ENCODE measurements at places on chromosomes 11 and 22.

DNA sequence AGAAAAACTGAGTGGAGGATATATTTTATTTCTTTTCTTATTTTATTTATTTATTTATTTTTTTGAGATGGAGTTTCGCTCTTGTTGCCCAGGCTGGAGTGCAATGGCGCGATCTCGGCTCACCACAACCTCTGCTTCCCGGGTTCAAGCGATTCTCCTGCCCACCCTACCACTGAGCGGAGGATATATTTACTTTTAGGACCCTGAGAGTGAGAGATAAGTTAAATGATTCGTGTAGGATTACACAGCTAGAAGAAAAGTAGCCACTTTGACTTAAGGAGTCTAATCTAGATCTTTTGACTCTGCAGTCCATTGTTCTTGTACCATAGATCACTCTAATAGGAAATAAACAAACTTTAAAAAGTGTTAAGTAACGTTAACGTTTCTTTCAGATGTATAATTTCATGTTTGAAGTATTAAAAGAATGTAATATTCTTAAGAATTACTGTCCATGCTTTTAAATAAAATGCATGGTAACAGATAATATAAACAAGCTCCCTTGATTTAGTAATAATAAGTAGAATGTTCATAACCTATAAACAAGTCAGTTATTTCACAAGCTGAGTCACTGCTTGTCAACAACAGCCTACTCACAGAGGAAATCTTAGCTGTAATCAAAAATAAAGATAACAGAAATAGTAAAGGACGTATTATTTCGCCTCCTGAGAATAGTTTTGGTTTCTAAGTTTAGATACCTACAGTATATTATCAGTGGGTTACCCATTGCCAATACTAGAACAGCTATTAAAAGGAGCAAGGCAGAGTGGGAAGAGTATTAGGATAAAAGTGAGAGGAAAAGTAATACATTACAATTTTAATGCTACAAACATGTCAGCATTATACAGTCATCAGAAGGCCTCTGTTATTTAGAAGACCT is 18.6 kb downstream of the USP47 start:
- DNase-seq: no peak

DNA sequence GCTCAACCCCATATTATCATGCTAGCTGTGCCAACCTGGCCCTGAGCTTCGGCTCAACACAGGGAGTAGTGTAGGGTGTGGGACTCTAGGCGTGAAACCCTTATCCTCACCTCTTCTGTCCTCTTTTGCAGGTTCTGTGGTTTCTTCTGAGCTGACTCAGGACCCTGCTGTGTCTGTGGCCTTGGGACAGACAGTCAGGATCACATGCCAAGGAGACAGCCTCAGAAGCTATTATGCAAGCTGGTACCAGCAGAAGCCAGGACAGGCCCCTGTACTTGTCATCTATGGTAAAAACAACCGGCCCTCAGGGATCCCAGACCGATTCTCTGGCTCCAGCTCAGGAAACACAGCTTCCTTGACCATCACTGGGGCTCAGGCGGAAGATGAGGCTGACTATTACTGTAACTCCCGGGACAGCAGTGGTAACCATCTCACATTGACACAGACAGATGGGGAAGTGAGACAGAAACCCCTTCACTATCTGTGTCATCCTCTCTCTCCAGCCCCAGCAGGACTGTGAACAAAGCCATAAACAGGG is 76.4 kb downstream of the GGTLC2 start:
- DNase-seq: no peak

- DNase-seq: no peak
These were observed 15.7 kb downstream of the NUP50 start for GRCh38 chr22:45179276-45180049.

- no peak for DNase-seq
These were observed 33.1 kb upstream of the TP53I11 start for GRCh38 chr11:44983786-44984185.

DNA sequence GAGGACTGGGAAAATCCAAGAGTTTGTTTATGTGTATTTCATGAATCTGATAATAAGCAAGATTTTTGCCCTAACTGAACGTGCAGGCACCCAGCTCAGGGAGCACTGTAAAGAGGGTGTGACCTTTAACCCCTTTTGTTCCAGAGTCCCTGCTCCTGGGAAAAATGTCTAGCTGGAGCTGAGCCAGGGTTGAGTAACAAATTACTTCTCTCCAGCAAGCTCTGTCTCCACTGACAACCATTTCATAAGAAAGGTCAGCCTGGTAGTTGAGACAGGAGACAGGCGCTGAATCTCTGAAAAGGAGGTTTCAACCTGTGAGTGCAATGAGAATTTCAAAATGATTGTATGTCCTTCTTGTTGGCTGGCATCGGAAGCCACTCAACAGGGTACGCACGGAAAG is 156.4 kb upstream of the NARS2 start:
- DNase-seq: no peak

DNA sequence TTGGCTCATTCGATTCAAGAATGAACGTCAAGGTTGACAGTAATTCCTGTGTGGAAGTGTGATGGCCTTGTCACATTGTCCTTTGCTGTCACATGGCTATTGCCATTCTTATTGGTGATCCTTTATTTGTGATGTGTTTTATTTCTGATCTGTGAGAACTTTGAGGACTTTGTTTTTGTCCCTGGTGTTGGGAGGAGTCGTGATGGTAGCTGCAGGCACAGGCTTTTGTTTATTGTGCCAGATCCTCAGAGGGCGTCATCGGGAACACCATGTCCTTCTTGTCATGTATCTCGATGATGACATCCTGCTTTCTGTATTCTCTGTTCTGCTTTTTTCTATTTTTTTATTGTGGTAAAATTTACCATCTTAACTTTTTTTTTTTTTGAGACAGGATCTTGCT is 5.6 kb downstream of the PICK1 start:
- peak; percentile 66 for DNase-seq

- no peak for DNase-seq
These were observed 29.8 kb downstream of the SHISA8 start for GRCh38 chr22:41885116-41885515.

- peak; percentile 84 for DNase-seq
These were observed 51.1 kb upstream of the EED start for GRCh38 chr11:86193297-86194095.

DNA sequence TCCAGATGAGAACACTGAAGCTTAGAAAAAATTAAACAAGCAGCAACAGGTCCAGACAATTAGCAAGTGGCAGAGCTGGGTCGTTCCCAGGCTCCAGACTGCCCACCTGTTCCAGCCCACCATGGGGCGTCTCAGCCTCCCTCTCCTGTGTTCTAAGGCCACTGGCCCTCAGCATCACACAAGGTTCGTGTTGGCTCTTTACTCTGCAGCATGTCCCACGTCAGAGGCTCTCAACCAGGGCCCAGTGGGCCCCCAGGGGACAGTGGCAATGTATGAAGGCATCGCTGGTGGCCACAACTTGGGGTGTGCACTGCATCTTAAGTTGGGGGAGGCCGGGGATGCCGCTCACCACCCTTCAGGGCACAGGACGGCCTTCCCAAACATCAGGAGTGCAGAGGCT is 6.2 kb downstream of the PDGFB start:
- DNase-seq: no peak

DNA sequence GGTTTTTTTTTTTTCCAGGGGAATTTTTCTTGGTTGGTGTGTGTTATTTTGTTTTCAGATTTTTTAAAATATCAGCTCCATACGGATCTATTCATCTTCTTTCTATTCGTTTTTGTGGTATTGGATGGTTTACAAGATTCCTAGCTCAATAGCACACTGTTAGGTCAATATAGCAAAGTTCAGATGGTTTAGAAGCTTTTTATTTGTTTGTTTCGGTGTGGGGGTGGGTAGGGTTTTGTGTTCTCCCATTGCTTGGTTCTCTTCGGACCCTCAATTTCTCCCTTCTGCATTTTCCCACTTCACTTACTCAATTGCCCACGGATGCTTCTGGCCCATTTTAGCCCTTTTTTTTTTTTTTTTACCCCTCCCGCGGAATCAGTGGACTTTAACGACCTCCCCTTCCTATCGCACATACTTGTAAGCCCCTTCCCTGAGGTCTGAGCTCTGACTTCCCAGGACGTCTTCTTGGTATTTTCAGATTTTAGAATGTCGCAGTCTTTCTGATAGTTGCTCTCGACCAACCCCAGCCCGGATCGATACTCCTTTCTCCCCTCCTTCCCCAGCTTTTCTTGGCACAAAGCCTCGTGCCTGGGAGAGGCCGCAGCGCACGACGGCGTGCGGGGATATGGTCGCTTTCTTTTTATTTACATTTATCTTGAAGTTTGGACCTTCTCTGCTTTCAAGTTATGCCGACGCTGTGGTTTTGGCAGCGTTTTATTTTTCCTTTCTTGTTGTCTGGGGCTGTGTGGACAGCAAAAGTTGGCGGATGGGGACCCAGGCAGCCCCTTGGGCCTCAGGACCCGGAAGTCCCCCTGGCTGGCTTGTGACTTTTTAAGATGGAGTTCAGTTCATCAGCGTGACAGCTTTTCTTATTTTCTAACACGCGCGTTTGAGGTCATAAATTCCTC is 4.4 kb upstream of the SPDYC start:
- DNase-seq: no peak

GRCh38 chr22:45441138-45441537 is 27.6 kb downstream of the RIBC2 start:
- peak; percentile 34 for DNase-seq

- no peak for DNase-seq
These were observed 1.2 kb downstream of the CYB5R3 start for GRCh38 chr22:42648017-42648367.

DNA sequence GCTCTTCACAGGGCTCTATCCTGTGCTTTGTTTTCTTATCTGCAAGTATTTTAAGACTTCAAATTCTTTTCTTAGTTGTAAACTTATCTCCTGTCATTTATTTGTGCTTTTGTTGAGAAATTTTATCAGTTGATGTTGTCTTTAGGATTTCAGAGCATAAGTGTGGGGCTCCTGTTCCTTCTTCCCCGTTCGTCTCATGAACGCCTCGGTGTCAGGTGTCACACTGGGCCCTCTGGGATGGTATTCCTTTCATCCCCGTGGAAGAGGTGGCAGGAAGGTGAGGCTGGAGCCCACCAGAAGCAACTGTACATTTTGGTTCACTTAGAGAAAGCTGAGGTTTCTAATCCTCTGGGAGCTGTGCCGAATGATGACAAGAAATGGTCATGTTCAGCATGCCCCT is 17.9 kb downstream of the NADSYN1 start:
- DNase-seq: no peak

DNA sequence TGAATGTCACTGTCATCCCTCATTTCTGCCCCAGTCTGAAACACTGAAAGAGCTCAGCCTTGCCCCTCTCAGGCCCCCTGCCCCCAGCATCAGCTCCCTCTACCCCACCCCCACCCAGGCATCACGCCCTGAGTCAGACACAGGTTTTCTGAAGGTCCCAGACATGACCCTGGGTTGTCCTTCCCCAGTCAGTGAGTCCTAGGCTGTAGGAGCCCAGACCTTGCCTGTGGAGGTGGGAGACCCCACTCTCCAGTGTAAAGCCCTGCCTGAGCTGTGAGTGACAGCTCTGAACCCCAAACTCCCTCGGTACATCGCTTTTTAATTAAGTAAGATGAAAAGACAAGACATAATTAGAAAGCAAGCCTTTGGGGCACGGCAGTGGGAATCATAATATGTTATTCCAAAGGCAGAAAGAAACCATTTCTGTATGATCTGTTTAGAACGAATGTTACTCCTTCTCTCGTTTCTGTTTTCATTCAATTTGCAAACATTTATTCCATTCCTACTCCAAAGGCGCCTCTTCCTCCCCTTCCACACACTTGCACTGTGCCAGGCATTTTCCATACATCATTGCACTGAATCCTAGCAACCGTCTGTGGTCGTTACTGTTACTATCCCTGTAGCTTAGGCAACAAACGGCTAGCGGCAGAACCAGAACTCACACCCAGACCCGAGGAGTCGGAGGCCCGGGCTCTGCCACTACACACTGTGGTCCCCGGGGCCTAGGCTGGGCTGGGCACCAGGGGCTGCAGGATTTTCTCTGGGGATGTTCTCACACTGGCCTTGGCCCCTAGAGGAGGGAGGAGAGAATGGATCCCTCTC is 63.4 kb downstream of the CD6 start:
- DNase-seq: no peak

DNA sequence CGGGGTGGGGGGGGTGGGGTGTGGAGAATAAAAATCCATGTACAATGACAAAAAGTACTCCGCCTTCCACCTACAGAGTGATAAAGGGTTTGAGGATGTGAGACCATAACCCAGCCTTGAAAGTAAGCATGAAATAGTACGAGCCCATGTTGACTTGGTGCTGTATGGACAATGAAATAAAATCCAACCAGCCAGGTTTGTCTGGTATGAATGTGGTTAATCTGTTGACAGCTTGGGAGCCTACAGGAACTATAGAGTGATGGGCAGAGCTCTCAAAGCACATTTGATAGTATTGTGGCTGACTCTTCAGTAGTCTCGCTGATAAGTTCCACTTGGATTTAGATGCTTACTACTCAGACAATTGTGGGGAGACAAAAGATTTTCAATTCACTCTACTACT is 48.8 kb upstream of the CD44 start:
- DNase-seq: no peak

GRCh38 chr11:3854660-3854976 is 846 bp upstream of the STIM1 start:
- no peak for DNase-seq

GRCh38 chr11:123853038-123853437 is 32.4 kb downstream of the TMEM225 start:
- no peak for DNase-seq

- DNase-seq: no peak
These were observed 9.7 kb downstream of the CRYBB1 start for GRCh38 chr22:26608129-26608528.

GRCh38 chr22:27612115-27612514 is 189.4 kb downstream of the MN1 start:
- no peak for DNase-seq

DNA sequence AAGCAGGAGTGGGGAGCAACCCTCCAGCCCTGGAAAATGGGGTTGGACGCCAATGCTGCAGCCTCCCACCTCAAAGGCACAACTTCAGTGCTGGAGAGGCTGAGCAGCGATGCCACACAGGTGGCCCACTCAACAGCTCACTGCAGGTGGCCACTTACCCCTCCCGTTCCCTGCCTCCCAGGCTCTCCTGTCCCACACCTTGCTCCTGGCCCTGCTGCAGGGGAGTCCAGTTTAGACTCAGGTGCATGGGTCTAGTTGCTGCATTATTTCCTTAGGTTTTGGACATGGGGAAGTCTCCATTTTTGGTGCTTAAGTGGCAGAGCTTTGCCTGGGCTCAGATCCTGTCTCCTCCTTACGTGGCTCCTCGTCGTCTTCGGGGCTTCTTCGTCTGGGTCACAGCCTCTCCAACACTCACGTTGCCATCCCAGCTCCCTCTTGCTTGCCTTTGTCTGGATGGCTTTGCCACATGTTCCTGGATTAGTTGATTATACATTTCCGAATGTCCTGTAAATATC is 898.3 kb downstream of the BRD1 start:
- no peak for DNase-seq

Data from hippocampal formation (tissue), 2 donors.